ENCODE measurements at places on chromosomes 11 and 22.

DNA sequence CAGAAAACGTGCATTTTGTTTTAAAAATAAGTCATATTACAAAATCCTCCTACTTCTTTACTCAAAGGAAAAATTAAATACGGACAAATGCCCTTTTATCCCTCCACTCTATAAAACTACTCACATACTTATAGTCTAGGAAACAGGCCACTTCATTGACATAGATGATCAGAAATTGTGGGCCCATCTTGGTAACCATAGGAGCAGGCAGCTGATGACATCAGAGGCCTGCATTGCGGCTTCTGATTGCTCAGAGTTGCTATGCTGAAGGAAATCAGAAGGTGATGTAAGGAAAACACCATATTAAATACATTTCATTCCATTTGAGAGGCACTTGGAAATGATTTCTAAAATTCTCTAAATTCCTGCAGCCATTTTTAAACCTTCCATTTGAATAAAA, 27.0 kb downstream of the FAM76B start:
- DNase-seq = no peak

GRCh38 chr11:24567380-24567779, 70.5 kb downstream of the LUZP2 start:
- no peak for DNase-seq

DNA sequence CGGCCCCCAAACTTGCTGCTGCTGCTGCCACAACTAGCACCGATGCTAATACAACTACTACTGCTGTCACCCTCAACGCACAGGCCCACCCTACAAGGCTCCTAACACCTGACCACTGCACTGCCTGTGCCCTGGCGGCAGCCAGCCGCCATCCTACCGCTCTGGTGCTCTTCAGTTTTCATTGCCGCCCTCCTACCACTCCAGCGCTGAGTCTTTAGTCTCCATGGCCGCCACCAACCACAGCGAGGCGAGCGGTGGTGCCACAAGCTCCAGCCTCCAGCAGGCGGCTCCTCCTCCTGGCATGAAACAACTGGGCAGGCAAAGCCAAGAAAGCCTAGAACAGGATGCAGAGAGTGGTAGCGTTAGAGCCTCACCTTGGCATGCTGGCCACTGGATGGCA, 5.0 kb upstream of the RFPL3 start:
- no peak for DNase-seq

DNA sequence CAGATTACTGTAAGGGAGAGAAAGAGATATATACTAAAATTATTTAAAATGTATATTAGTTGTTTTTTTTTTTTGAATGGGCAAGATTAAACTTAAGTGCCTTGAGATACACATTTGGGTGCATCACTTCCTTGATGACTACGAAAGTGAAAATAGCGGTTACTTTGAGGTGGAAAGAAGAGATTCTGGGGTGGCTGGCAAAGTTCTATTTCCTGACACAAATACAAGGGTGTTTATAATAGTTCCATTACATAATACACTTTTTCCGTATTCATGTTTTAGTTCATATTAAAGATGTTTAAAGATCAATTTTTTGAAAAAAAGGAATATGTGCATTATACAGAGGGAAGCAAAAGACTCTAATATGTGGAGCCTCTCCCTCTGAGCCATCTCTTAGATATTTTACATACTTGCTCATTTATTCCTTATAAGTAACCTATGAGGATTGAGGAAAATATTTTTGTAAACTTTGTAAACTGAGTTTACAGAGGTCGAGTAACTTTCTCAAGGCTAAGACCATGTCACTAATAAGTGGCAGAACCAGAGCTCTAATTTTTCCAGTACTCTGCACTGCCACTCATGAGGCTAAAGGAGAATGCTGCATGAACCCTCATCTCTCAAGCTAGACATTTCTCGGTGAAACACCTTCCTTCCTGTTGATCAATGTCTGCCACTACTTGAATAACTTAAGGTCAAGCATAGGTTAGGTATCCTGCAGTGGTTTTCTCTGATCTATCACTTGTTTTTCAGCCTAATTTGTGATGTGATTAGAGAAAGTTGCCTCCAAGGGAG, 58.6 kb downstream of the DDIAS start:
- DNase-seq = no peak

DNA sequence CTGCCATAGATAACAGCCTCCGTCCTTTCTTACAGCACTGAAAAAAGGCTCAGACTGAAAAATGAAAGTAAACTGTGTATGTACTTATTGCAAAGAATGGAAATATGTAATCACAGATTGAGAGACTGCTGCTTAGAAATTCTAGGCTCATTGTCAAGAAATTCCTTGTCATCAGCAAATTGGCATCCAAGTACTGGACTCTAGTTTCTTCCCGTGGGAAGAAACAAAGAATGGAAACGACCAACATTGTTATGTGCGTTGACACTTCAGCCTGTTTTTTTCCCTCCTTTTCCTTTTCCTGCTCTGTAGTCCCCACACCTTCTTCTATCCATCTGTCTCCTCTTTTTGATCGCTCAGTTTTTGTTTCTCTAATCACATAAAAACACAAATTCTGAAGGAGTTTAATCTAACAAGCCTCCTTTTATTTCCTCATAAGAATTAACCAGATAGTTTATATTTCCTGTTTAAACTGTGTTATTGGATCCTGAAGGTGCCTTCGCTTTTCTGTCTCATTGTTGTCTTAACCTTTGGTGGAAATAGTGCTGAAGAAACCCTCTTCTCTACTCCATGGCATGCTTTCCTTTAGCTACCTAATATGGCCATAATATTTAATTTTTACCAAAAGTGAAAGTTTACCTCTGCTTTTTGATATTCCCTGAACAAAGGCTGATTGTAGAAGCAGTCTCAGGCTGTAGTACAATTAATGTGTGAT, 20.0 kb upstream of the CASP12 start:
- DNase-seq = no peak

DNA sequence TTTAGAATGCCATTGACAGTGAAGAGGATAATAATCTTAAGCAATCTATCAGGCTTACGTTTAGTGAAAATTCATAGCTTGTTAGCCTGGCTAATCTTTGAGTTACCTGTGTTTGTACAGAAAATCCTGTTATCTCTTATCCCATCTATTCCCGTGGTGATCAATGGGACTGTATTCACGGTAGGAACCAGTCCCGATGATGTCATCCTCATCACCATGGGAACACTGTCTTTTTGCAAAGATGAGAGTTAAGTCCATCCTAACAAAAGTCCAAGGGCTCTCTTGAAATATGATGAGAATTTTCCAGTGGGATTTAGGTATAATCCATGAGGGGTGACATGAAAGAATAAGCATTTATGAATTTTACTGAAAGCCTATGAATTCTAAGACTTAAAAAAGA, 762.2 kb downstream of the ETS1 start:
- DNase-seq = no peak

DNA sequence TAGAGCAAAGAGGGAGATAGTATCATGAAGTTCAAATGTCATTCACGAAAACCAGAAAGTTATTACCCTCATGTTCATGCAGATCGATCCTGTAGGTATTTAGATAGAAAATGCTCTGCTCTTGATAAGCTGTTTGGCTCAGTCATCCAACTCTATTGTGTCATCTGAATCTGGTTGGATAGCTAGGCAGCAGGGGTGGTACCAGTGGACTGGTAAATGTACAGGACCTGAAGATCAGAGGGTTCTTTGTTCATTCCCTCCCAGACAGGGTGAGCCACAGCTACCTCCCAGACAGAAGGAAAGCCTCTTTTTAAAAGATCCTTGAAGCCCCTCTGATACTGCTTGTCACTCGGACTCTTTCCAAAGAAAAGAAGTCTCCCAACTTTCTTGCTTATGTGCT, 29.8 kb upstream of the DRD2 start:
- DNase-seq = no peak

GRCh38 chr11:134840945-134841344, 428.9 kb upstream of the B3GAT1 start:
- DNase-seq = no peak

DNA sequence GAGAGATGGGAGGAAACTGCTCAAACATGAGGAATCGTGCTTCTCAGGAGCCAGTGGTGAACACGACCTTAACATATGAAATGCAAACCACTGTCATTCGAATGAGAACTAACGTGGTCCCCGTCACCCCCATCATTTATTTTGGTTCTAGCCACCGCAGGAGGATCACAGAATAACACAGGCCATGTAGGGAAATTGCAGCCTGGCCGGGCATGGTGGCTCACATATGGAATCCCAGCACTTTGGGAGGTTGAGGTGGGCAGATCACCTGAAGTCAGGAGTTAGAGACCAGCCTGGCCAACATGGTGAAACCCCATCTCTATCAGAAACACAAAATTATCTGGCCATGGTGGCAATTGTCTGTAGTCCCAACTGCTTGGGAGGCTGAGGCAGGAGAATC, 27.1 kb downstream of the KRTAP5-5 start:
- DNase-seq = no peak

DNA sequence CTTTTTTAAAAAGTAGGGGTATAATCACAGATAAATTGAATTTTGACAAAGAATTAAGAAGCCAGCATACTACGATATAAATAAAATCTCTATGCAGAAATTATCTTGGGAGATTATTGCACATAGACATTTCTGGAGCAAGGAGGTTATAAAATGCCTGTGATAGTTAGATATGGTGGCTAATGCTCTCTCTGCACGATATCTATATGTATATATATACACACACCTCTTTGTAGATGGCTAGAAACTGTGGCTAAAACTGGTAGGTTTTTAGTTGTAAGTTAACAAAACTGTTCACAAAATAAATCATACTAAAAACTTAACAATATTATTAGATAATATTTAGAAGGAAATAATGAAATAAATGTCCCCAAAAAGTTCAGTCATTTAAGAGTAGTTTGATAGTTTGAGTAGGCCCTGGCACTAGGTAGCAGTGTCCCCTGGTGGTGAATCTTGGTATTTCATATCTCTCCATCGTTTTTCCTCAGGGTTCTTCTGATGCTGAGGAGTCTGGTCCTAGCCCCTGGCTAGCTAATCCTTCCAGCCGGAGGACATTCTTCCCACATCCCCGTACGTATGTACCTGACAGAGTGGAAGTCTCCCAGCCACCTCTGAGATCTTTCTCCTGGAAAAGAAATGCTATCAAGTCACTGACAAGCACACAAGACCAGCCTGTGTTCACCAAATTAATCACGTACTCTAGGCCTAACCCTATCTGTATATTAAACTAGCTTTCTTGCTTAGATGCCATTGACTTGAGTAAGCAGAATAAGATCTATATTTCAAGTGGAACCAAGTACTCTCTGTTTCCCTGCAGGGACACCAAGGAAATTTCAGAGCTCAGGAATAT, 32.2 kb downstream of the ART5 start:
- DNase-seq = no peak

GRCh38 chr11:121328176-121328966, 35.8 kb downstream of the SC5D start:
- no peak for DNase-seq

DNA sequence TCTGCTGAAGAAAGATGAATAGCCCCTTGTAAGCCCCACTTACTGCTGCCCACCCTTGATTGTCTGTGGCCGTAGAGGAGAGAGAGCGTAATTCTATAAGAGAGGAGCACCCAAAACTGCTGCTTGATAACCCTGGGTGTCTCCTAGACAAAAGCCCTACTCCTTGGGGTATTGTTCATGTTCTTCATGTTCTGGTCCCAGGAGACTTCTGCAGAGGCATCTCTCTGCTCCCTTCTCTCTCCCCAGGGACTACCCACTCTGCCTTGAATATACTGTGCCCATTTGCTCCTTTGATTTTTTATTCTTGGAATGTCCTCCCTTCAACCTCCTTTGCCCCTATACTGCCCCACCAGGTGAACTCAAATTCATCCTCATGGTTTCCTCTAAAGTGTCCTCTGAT, 417.8 kb upstream of the CADM1 start:
- no peak for DNase-seq

GRCh38 chr22:50301581-50301991, 5.9 kb downstream of the PLXNB2 start:
- DNase-seq = no peak

GRCh38 chr11:83409476-83409875, 123.3 kb upstream of the CCDC90B start:
- no peak for DNase-seq

DNA sequence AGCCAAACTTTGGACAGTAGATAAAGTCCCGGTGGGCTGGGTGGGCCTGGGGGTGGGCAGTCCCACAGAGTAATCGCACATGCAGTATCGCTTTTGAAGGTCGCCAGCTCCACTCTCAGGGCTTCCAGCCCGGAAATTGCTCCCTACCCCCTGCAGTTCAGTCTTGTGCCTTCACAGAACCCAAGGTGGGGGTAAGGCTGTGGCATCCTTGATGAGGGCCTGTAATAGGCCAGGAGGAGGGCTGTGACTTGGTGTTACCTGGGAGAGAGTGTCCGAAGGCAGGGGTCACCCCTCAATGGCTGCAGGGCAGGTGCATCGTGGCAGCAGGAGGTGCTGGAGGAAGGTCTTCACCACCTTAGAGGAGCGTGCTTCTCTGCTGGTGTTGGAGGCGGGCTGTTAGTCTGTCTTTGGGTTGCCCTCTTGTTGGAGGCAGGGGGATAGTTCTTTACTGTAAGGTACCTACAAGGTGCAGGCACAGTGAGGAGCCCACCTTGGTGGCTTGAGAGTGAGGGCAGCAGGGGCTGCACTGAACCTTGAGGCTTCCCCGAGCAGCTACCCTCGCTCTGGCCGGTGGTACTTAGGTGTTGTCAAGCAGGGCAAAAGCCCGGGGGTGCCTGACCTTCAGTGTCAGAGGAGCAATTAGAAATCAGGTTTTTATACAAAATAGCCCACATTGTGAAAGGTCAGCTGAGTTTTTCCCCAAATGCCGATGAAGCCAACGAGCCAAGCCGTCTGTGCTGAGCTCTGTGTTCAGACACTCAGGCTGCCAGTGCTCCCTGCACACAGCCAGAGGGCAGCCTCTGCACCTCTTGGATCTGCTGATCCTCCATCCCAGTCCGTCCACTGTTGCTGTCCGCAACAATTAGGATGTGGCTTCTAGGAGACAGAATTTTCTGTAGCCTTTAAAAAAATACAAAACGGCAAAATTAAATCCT, 21.9 kb downstream of the SAMM50 start:
- DNase-seq = no peak

DNA sequence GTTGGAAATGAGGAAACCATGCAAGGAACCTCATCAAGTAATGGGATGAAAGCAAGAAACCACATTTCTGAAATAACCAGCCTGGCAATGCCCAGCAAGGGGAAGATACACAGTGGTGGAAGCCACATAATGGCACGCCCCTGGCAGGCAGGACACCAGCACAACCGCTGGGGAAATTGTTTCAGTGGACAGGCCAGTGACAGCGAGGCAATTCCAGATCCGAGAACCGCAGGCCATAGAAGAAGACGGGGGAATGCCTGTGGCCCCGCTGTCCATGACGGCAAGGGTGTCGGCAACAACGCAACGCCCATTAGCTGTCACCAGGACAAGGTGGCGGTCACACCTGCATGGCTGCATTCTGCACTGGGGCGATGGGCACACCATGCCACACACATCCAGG, 1389.6 kb downstream of the BRD1 start:
- DNase-seq = no peak

DNA sequence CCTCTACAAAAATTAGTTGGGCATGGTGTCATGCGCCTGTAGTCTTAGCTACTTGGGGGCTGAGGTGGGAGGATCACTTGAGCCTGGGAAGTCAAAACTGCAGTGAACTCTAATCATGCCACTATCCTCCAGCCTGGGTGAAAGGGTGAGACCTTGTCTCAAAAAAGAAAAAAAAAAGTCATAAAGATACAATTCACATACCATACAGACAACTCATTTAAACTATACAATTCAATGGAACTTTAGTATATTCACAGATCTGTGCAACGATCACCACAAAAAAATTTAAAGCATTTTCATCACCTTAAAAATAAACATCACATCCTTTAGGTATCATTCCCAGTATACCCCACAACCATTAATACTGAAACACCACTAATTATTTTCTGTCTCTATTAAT, 201.2 kb downstream of the PGR start:
- DNase-seq = no peak
